ENCODE measurements at places on chromosomes 2 and 18.
A peak's percentile ranks its signal among the peaks of the same experiment; 100 is the strongest.

GRCh38 chr2:165933211-165933910 lies 20.2 kb downstream of the TTC21B start:
- DNase-seq: no peak

- DNase-seq: no peak
Observed at GRCh38 chr2:64036034-64036705, 16.9 kb upstream of the VPS54 start.

DNA sequence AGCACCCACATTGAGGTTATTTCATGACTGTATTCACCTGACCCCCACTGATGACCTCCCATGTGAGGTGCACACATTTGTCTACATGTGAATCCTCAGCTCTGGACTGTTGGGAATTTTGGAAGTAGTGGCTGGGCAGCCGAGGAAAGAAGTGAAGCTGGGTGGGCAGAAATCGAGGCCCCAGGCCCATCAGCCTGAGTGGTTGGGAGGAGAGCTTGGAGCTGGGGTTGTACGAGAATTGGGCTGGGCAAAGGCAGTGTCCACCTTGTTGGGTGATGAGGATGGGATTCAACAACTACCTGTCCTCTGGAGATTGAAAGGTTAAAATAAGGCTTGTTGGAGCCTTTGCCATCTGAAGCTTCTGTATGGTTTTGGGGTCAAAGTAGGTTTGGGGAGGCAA lies 35.8 kb downstream of the AGAP1 start:
- DNase-seq: no peak

- DNase-seq: no peak
Observed at GRCh38 chr2:226771067-226771466, 28.6 kb downstream of the IRS1 start.

DNA sequence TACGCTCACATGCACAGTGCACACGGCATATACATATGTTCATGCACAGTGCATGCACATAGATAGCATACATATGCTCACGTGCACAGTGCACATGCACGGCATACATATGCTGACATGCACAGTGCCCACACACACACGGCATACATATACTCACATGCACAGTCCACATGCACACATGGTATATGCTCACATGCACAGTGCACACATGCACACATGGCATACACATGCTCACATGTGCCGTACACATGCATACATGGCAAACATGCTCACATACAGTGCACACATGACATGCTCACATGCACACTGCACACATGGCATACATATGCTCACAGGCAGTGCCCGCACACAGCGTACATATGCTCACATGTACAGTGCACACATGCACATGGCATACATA lies 97.7 kb upstream of the CTDP1 start:
- no peak for DNase-seq

DNA sequence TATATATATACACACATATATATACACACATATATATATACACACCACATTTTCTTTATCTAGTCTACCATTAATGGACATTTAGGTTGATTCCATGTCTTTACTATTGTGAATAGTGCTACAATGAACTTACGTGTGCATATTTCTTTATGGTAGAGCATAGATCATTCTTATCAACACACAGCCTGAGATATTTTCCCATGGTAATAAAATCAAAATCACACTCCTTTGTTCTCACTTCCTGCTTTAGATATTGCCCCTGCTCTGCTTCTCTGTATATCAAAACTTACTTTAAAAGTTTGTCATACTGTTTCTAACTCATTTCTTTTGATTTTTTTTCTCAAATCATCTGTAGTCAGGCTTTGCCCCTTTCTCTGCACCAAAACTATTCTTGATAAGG lies 119.9 kb downstream of the DCC start:
- DNase-seq: no peak

DNA sequence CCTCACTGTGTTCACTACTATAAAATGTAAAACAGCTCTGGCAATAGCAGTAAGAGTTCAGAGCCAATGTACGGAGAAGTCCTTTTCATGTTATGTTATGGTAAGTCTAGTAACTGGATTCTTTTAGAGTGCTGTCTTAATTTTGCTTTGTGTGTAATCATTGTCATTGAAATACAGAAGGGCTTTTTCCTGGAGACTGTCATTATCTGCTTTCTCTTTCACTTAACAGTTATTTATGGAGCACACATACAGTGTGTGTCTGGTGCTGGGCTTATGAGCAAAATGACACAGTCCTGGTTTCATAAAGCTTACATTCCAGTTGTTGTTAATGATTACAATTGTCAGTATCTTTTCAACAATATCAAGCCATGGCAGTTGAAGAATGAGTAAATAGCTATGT lies 95.5 kb downstream of the CCDC102B start:
- no peak for DNase-seq

DNA sequence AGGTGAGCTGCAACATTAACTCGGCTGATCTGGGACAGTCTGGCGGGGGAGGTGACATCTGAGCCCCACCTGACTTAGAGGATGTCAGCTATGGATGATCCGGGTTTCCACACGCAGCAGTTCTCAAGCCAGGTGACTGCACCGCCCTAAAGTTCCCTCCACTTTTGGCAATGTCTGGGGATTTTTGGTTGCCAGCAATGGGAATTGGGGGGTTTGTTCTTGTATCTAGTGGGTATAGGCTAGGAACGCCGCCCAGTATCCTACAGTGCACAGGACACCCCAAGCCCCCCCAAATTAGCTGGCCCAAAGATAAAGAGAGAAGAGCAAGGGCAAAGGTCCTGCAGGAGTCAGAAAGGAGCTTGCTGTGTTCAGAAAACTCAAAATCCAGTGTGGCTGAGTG lies 544 bp upstream of the AGFG1 start:
- no peak for DNase-seq

DNA sequence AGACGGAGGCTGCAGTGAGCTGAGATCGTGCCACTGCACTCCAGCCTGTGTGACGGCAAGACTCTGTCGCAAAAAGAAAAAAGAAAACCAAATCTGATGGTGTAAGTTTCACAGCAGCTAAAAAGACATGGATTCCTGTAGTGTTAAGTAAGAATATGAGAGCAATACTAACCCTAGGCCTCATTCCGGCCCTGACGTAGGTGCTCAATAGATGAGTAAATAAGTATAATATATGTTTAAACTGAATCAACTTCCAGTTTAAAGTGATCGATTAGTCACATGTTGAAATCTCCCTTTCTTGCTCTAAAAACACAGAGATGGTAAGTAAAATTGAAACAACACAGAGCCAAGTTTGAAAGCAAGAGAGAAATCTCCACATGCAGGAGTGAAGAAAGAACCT lies 8.0 kb downstream of the ME2 start:
- DNase-seq: no peak

- peak; percentile 77 for DNase-seq
Observed at GRCh38 chr2:157327621-157328500, 2.2 kb upstream of the ERMN start.

GRCh38 chr2:199684832-199685231 lies 166.2 kb downstream of the FTCDNL1 start:
- DNase-seq: no peak

- no peak for DNase-seq
Observed at GRCh38 chr2:136189221-136189782, 71.4 kb upstream of the CXCR4 start.

GRCh38 chr2:23588508-23589201 lies 203.7 kb downstream of the KLHL29 start:
- no peak for DNase-seq

DNA sequence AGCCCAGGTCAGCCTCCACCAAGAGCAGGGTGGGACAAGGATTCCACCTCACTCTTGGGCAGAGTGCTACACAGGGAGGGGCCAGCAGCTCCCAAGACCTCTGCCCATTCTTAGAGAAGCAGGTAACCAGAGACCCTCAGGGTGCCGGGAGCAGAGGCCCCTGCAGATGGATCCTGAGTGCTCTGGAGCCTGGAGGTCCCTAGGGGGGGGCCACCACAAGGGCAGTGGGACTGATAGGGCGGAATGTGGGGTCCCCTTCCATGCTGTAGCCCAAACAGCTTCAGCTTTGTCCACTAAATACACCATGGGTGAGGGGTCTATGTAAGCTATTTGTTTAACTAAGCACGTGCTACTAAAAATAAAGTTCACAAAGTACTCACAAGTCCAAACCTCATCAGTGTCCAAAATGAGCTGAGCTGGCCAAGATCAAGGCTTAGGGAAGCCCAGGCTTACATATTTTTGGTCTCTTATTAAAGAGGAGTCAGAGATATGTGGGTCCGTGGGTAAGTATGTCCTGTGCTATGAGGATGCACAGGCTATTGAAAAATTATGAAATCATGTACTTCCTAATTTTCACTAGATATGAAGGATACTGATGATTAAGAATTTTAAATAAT lies 21.5 kb upstream of the GPC1 start:
- no peak for DNase-seq

DNA sequence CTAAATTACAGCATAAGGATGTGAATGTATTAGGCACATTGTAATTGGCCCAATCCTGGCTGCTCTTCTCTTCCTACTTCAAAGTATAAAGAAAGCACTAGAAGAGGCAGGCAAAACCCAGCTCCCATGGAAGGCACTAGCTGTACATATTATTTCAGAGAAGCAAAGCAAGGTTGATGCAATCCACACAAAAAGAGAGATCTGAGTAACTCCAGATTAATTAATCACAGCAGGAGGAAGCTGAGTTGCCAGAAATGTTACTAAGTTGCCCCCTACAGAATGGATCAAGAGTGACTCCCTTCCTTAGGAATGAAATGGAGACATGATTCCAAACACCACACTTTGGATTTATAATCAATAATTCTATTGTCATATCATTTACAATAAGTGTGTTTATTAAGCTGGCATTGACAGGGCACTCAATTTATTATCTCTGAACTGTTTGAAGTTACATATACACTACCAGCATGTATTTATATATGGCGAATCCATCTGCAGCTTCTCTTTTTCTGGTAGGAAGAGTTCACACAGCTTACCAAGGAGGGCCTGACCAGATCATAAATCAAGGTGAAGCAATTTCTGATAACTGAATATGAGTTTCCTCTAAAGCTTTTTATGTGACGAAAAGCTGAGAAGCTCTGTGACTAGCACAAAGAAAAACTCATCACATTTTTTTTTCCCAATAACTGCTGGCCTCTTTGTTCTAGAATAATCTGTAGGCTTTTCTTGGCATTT lies 393.1 kb upstream of the LYPD1 start:
- DNase-seq: no peak

- DNase-seq: no peak
Observed at GRCh38 chr2:62369541-62370202, 136.3 kb downstream of the TMEM17 start.

GRCh38 chr2:158958365-158958764 lies 10.1 kb upstream of the TANC1 start:
- DNase-seq: no peak

DNA sequence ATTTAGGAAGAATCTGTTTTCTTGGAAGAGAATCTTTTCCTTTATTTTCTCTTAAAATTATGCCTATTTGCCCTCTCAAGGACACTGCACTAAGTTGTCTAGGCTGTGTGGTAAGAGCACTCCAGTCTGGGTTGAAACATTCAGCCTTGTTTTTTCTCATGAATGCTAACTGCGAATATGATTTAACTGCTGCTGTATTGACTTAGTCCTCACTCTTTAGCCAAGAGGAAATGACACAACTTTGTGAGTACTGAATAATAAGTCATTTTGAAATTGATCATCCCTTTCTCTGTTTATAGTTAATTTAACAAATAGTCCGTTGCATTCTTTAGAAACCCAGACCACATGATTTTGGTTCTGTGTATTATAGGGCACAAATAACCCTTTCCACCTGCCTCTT lies 4.5 kb upstream of the RND3 start:
- DNase-seq: no peak

DNA sequence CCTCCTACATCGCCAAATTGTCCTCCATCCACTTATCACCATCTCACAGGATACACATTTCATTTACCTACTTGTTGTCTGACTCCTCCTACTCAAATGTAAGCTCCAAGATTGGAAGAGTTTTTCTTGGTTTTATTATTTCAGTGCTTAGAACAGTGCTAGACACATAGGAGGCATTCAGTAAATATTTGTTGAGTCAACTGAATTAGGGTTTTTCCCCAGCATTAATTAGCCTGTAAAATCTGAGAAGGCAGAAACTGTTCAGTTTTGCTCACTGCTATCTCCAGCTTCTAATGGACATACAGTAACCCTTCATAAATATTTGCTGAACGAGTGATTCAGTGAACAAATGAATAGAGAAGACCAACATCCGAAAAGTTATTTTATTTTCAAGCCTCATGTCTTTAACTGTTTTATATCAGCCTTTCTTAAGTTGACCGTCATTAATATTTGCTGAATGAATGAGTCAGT lies 800 bp downstream of the TTC21B start:
- no peak for DNase-seq

DNA sequence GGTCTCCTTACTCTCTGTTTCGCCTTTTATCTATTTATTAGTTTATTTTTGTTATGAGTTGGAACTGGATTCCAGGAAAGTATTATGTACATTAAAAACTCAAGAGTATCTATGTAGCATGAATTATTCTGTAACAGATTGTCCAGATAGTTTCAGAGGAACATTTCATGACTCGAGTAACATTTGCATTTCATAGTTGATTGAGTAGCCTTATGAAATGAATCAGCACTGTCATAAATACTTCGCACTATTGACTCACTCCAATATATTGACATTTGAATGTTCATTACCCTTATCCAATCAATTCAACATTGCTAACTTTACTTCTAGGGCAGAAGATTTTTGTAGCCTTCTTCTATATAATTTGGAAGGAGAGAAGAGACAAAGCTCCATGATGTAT lies 11.3 kb upstream of the VRK2 start:
- no peak for DNase-seq

DNA sequence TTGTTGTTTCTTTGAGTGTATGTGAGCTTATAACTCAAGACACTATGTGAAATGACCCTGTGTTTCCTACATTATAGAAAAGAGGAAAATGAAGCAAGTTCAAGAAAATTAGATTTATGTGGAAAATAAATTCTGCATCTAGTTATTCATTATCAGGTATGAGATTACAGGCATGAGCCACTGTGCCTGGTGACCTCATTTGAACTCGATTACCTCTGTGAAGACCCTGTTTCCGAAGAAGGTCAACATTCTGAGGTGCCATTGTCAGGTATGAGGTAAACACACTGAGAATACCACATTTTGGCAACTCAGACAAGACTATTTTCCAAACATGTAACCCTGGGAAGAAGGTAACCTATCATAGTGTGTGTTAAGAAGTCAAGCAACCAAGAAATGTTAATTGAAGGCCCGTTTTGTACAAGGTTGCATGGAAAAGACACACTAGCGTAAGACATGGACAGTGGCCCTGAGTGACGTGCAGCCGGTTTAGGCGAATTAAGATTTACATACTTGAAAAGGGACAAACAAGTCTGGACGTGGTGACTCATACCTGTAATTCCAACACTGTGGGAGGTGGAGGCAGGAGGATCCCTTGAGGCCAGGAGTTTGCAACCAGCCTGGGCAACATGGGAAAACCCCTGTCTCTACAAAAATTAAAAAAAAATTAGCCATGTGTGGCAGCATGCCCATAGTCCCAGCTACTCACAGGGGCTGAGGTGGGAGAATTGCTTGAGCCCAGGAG lies 186.6 kb downstream of the NEDD4L start:
- no peak for DNase-seq

GRCh38 chr2:110867078-110867477 lies 134.7 kb downstream of the ACOXL start:
- no peak for DNase-seq

Measured in activated T-helper 9 cell treated with anti-CD3 and anti-CD28 coated beads, Interleukin-2, amount 50 U/mL, for 16 hours (primary cell).